WTC11 (cell line): ENCODE measurements at places on chromosomes 5 and 9. TPM values are rescaled to one million over a fixed set of nuclear protein-coding genes. Genes with fewer than 3 reads are reported as not detected.

DNA sequence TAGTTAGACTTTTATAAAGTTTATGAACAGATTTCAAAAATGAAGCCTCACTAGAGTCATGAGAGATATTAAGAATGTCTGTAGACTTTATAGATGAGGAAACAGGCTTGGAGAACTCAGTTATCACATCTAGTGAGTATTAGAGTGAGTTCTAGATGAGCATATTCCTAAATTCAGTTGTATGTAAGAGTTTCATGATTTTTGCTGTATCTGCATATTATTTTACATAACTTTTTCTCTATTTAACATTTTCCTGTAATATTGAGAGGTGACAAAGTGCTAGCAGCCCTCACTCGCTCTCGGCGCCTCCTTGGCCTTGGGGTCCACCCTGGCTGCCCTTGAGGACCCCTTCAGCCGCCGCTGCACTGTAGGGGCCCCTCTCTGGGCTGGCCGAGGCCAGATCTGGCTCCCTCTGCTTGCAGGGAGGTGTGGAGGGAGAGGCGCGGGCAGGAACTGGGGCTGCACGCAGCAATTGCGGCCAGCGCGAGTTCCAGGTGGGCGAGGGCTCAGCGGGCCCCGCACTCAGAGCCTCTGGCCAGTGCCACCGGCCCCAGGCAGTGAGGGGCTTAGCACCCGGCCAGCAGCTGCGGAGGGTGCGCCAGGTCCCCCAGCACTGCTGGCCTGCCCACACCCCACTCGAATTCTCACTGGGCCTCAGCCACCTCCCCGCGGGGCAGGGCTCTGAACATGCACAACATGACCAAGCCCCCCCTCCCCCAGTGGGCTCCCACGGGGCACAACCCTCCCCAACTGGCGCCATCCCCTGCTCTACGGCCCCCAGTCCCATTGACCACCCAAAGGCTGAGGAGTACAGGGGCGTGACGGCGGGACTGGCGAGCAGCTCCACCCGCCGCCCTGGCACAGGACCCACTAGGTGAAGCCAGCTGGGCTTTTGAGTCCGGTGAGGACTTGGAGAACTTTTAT lies 182.1 kb downstream of the TLE1 start:
- DNase-seq: no peak

GRCh38 chr5:76831110-76831452 lies 12.3 kb downstream of the F2RL1 start:
- no peak for DNase-seq

DNA sequence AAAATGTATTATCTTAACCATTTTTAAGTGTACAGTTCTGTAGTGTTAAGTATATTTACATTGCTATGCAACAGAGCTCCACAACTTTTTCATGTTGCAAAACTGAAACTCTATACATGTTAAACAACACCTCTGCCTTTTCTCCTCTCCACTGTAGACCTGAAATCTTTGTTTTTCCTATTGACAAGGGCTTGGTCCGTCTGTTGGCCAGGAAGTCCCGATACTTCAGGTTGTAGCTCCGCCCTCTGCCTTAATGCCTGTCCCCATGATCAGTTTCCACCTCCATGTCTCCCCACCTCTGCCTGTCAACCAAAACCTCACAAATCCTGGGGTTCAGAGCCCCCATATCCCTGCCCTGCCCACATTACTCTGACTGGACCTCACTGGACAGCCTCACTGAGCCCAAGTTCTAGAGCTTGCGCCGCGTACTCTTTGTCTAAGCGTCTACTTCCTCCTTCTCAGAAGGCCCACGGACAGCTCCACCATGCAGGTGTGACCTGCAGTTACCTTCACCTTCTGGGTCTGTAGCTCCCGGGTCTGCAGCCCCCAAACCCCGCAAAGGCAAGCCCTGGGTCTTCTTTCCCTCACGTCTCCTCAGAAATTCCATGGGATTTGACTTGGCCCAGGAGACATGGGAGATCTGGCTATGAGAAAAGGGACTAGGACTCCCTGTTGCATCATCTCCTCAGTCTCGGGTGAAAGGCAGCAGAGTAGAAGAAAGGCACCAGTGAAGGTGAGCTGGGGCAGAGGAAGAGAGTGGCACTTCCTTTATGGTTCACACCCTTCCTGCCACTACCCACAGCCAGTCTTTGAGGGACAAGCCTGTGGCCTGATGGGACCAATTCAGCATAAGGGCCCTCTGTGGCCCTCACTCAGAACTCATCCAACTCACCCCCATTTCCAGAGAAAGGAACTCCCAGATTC lies 8.0 kb downstream of the GLIPR2 start:
- no peak for DNase-seq

- DNase-seq: no peak
Measured at GRCh38 chr9:2387166-2387565, 234.4 kb upstream of the VLDLR start.

DNA sequence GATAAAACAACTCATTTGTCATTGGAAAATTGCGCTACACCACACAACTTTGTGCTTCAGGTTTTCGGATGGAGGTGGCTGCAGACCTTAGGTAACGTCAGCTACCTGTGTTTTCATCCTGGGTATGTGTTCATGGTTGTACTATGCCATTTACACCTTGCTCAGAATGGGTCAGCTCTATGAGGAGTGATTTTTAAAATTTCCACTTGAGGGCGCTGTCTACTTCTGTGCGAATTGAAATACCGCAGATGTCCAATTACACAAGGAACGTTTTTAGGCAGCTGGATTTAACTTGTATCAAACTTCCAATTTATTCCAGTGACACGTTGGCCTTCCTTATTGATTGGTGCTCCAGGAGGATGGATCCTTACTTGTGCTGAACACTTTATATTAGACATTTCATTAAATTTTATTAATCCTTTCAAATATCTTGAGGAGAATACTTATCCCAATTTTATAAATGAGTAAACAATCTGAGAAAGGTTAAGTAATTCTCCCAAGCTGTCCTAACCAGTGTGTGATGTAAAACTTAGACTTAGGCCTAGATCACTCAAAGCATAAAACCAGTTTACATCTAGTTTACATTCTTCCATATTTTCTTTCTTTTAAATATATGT lies 23.4 kb downstream of the DMRTA1 start:
- peak; percentile 32 for DNase-seq

DNA sequence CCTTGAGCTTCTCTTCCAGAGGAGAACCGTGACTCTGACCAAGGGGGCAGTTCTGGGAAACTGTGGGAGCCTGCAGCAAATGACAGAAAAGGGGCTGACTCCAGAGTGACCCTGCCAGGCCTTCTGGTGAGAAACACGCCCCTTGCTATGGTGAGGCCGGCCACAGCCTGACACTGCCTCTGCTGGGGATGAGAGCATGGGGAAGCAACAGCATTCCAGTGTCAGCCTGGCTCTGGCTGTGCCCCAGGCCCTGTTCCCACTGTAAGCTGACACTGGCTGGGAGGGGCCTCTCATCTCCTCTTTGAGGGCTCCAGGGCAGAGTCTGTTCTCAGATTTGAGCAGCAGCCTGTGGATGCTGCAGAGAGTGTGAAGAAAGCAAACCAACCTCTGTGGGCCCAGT lies 180.0 kb upstream of the IL12B start:
- peak; percentile 80 for DNase-seq

Gene DMRT3
- not detected in 3 replicates for total RNA-seq

Gene NUTM2F
- total RNA-seq: 0.15 to 0.55 TPM in 2 of 3 replicates, not detected in the other
